ENCODE measurements at places on chromosomes 3 and 15. TPM values are rescaled to one million over a fixed set of nuclear protein-coding genes. Genes with fewer than 3 reads are reported as not detected.
A peak's percentile ranks its signal among the peaks of the same experiment; 100 is the strongest.

Gene RARB
- total RNA-seq: not detected

Gene OXSM
- 21.4 TPM for total RNA-seq

Gene ZNF774
- 1.1 TPM for total RNA-seq

DNA sequence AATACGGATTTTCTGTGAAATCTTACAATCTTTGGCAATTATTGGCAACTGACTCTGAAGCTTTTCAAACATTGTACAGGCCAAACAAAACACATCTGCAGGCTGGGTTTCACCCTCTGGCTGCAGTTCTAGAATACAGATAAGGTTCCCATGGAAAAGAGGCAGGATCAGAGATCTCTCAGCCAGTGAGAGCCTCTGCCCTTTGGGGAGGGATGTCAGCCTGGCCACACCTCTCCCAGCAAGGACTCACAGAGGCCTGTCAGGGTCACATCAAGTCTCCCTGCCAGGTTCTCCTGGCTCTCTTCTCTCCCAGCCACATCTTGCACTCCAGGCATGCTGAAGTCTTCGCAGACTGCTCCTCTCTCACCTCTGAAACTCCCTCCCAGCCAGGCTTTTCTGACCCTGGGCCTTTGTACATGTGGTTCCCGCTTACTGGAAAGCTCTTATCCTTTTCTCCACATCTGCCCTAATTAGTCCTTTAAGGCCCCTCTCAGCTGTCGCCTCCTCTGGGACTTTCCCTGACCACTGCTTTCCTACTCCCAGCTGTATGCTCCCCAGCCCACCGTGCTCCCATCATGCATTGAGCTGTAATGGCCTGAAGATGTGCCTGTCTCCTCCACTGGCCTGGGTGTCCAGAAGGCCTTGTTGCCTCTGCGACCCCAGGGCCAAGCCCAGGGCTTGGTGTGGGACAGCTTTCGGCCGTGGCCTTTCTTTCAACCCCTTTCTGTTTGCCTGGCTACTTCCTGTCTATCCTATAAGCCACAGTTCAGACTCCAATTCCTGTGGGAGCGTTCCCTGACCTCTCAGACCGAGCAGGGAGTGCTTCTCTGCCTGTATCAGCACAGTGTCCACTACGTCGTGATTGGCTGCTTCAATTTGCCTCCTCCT lies 4.3 kb downstream of the RBP1 start:
- peaks cover 28% of the 10 kb centered on the region for H3K4me1 ChIP-seq
- peak overlapping the region; percentile 81 for H3K27ac ChIP-seq
- H3K4me3 ChIP-seq: no peak overlapping the region
- no peaks in the 10 kb centered on the region for H3K27me3 ChIP-seq

GRCh38 chr3:165805946-165806561 lies 31.2 kb downstream of the BCHE start:
- H3K4me1 ChIP-seq: no peaks in the 10 kb centered on the region
- peak; percentile 7 for DNase-seq
- peak overlapping the region; percentile 41 for H3K4me3 ChIP-seq
- no peaks in the 10 kb centered on the region for H3K27me3 ChIP-seq

GRCh38 chr15:101161656-101162055 lies 90.2 kb downstream of the CHSY1 start:
- H3K27me3 ChIP-seq: no peaks in the 10 kb centered on the region
- DNase-seq: no peak
- H3K4me1 ChIP-seq: no peaks in the 10 kb centered on the region
- H3K4me3 ChIP-seq: no peak overlapping the region

DNA sequence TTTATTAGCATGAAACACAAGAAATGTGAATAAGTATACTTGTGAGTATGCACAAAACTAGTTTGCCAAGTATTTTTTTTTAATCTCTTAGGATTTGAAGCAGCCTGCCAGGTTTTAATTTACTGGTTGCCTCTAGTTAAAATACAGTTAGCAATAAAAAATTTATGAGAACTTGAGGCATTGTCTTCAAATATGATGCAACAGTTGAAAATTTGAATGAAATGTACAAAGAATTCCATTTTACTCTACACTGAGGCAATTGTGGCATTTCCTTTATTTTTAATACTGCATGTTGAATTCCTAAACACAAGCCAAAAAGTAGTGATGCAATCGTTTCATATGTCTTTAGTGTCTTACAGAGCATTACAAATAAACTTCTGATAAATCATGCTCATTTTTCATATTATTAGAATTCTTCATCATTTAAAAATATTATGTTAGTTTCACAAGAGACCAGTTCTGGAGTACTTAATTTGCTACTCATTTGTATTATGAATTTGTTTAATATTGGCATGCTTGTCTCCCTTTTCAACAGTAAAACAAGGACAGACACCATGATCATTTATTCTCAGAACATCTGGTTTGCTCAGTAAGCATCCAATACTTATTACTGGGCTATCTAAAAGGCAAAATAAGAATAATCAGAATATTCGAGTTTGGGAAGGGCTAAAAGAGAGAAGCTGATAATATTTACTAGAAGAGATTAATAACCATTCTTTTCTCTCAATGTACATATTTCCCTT lies 124.8 kb upstream of the PTX3 start:
- no peaks in the 10 kb centered on the region for H3K27me3 ChIP-seq
- peaks cover 25% of the 10 kb centered on the region for H3K4me1 ChIP-seq
- H3K27ac ChIP-seq: peak overlapping the region; percentile 49
- H3K36me3 ChIP-seq: no peaks in the 10 kb centered on the region
- no peak overlapping the region for H3K4me3 ChIP-seq

All from PC-3 (cell line).